ENCODE measurements at places on chromosomes 13 and 19.

DNA sequence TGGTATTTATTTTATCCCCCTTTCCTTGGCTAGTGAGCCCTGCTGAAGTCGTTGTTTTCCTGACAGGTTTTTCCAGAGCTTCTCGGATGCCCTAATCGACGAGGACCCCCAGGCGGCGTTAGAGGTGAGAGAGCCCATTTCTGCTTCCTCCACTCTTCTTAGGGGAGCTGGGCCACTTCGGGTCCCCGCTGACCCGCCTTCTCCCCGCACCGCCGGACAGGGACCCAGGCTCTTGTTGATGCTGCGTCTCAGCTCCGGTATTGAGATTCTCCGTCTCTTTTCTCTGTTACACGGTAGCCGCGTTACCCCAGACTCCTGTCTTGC, 306 bp downstream of the SUGT1 start:
- DNase-seq = no peak

- DNase-seq = no peak
Observed at GRCh38 chr13:30333616-30334015, 26.3 kb upstream of the KATNAL1 start.

DNA sequence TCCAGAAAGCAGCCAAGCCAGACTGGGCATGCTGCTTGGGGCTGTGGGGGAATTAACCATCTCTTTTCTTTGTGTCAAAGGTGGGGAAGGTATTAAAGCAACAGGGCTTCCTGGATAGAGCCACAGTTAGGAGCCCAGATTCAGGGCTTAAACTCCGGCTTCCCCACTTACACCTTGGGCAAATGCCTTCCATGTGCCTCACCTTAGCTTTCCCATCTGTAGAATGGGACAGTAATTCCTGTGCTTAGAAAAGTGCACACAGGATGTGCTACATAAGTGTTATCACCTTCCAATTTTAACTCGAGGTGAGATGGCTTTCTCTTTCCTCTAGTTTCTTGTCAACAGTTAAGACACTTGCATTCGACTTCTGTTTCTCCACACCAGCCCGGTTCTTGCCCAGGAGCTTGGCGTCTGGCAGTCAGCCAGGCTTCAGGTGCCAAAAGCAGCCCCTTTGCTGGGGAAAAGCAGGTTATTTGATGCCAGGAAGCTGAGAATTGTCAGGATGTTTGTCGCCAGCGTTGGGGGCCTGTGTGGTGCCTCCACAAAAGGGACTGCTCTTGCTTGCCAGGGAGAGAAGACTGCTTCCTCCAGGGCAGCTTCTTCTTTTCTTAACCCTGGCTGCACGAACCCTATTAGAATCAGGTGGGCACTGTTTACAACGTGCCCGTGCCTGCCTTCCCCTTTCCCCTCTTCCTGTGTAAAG, 79.2 kb downstream of the SIPA1L3 start:
- DNase-seq = no peak

DNA sequence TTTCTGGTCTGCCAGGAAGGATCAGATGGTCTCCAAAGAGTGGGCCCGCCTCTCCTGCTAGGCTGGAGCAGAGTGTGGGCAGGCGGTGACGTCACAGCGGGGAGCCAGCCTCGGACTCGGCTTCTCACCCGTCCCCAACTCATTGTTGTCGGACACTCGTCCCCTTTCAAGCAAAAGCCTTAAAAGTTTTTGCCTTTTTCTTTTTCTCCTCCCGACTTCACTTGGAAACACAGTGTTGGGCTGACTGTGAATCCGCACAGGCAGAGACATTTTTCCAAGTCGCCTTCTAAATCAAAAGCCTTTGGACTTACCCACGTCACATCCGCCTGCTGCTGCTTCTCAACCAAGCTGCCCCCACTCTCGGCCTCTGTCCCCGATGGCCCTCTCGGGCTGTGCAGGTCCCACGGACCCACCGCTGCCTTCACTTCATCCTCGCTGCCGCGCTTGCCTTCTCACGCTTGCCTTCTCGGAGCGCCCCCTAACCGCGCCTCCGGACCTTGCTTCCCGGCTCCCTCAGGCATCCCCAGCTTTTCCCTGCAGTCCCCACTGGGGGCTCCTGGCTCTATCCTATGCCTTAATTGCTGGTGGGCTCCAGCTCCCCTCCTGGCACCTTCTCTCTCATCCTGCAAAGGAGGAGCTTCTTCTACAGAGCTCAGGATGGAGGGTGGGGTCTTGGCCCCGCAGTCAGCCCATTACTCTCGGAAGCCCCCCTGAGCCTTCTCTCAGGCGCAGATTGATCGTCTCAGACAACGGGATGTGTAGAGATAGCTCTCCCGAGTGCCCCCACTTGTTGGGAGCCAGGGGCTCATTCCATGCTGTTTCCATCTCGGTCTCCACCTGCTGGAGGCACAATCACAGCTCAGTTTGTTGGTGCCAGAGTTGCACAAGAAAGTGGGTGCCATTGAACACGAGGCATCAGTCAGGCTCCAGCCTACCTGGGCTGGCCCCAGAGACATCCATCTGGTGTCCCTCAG, 3.9 kb upstream of the ZNF135 start:
- DNase-seq = peak; percentile 44

DNA sequence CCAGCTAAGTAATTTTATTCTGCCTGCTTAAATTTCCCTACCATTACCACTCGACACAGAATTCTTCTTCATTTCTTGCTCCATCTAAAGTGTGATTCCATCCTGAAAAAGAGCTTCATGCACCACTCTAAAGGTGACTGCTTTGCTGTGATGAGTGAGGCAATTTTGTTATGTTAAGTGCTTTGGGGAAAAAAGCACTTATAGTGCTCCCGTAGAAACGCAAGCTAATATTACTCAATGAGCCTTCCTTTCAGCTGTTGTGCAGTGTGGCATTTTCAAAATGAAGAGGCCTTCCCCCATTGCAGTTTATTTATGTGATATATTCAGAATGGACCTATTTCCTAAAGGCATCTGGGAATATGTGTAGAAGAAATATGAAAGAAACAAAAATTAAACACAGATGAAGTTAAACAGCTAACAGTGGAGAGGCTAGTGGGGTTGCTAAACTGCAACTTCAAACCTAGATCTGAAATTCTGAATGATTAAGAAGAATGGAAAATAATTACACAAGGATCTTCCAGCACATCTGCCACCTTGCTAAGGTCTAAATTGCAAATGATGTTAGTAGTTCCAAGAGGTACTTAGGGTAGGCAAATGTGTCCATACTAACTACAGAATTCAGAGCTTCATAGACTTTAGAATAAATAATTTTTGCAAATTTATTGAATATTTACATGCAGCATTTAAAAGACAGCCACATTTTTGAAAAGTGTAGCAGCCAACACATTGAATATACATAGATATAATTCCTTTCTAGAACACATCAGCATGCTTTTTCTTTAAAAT, 211.7 kb downstream of the DCT start:
- DNase-seq = no peak

GRCh38 chr13:31686670-31687425, 52.5 kb upstream of the RXFP2 start:
- no peak for DNase-seq

GRCh38 chr19:3665681-3666544, 34.4 kb downstream of the PIP5K1C start:
- DNase-seq = peak; percentile 49

DNA sequence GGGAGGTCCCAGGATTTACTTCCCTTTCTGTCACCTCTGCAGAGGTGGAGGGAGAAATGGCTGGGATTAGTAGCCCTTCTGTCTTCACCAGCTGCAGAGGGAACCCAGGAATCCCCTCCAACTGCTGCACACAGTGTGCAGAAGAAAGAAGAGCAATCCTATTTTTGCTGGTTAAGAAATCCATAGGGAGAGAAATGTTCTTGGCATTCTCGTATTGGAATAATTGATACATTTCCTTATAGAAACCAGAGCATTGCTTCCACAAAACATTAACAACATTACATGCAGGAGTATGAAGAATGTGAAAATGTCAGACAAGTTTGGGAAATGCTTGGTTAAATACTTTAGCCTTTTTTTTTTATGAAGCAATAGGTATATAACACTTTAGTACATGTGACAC, 48.3 kb upstream of the KLF12 start:
- DNase-seq = no peak

GRCh38 chr19:52635786-52636570, 2.2 kb downstream of the ZNF83 start:
- no peak for DNase-seq

DNA sequence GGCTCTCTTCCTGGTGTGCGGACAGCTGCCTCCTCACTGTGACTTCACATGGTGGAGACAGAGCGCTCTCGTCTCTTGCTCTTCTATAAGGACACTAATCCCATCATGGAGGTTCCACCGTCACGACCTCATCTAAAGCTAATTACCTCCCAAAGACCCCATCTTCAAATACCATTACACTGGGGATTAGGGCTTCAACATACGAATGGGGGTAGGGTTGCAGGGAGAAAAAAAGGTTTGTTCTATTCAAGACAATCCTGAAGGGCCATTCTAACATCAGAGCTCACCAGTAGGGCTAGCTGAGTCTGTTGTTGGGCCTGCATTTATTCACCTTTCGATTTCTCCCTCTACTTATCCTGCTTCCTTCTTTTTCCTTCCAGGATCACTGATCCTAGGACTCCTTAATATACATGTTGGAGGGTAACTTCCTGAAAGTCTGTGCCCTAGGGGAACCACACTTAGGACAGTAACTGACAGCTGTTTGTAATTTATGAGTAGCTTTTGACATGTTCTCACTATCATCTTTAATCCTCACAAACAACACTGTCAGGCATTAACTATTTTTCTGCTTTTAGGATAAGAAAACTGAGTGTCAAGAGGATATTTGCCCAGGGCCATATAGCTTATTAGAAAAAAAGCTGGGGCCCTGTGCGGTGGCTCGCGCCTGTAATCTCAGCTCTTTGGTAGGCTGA, 18.8 kb upstream of the GTF2F2 start:
- DNase-seq = no peak

Data from hypothalamus (tissue), 51 donors.